ENCODE measurements at places on chromosomes 13 and 19.
A peak's percentile ranks its signal among the peaks of the same experiment; 100 is the strongest.

GRCh38 chr19:2084993-2085720 lies 11.0 kb downstream of the MOB3A start:
- DNase-seq, result peak; percentile 72

DNA sequence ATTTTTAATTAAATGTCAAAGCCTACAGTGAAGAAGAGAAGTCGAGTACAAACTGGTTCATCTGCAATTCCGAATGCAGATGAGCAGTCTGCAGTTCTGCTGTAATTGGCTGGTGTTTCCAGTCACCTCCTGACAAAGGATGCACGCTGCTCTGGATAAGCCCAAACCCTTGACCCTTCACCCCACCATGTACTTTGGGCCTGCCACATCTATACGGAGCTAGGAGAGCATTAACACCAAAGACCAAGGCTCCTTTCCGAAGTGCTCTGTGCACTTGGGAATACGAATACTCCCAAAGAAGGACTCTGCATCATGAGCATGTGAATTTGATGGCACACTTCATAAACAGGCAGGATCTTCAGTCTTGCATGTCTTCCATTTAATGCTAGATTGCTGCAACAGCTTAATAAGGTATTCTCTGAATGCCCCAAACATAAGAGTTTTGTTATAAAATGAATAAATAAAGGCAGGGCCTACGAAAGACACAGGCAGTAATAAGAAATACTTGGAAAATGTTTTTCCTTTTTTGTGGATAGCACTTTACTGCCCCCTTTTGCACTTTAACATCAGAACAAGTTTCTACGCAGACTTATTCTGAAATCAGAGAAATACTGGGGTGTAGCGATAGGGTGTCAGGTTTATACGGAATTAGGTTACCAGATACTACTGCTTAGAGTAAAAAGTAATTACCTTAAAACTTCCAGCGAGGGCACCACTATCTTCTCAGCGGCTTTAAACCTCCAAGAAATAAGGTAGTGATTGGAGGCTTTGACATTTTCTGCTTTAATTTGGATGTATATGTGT lies 15.0 kb downstream of the EFNB2 start:
- no peak for DNase-seq

- DNase-seq, result no peak
These were observed 50.1 kb upstream of the MYCBP2 start for GRCh38 chr13:77377016-77377415.

DNA sequence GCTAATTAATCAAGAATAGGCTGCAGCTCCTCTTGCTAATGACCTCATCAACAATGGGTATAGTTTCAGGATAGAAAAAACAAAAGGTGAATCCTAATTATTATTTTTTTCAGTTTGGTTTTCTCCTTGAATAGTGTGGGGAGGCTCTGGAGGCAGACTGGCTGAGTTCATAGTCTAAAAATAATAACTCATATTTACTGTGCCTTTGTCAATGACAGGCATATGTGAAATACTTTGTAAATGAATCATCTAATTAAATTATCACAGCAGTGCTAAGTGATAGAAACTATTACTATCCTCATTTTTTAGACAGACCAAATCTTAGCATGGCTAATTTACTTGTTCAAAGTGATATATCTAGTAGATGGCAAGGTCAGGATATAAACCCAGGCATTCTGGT lies 1261.0 kb upstream of the SLC10A2 start:
- DNase-seq, result no peak

- no peak for DNase-seq
These were observed 16.9 kb downstream of the IZUMO4 start for GRCh38 chr19:2113439-2114211.
